Stimulated activated CD8-positive, alpha-beta memory T cell treated with anti-CD3 and anti-CD28 coated beads, Interleukin-7, amount 100 ng/mL, for 1 hour (primary cell): ENCODE measurements at places on chromosomes 2 and 18.

DNA sequence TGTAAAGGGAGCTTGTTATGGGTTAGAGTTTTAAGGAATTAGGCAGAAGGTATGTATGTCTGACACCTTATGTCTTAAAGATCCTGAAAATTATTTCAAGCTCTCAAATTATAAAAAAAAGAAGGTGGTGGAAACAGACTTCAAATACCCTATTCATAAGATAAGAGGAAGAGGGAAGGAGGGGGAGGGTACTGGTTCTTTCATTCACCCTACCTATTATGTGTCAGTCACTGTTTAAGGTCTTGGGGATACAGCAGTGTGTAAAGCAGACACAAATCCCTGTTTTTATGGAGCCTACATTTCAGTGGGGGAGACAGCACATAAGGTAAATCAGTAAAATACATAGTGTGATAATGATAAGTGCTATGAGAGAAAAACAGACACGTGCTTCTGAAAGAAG is 184.4 kb downstream of the FHOD3 start:
- no peak for DNase-seq

DNA sequence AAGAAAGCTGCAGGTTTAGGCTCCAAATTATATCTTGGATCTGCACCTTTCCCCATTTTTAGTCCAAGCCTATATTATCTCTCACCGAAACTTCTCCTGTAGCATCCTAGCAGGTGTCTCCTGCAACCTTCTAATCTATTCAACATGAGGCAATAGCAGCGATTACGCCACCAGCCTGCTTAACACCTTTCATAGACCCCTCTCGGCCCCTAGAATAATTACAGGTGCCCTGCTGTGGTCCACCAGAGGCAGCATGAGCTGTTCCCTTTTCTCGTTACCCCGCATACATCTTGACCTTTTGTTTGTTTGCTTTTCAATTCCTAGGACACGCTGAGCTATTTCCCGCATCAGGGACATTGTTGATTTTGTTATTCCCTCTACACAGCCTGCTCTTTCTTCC is 361.9 kb downstream of the CYRIA start:
- DNase-seq, result no peak

- no peak for DNase-seq
These were observed 208.6 kb downstream of the NYAP2 start for GRCh38 chr2:225608136-225608535.

DNA sequence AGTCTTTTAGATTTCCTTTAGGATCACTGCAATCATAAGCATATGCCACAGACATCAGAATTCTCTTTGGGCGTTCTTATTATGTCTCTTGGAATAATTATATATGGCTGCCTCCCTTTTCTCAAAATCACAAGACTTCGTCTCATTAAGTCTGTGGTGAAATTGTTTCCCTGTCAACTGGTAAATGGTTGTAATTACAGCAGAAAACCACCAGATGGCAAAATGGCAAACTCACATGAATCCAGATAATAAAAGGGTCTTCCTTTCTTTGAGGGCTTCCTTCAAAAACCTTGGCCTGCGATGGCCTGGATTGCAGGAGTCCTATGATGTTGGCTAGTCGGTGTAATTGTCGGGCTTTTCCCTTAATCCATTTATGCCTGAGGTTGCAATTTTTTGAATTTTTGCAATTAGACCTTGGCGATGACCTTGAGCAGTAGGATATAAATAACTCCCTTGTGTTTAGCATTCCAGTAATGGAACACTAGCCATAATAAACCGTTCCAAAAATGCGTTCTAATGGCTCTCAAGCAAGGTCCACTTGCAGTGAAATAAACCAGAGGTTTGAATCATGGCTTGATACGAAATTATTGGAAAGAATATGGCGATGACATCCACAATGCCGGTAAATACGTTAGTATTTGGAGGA is 656.4 kb downstream of the MBD2 start:
- DNase-seq, result no peak

DNA sequence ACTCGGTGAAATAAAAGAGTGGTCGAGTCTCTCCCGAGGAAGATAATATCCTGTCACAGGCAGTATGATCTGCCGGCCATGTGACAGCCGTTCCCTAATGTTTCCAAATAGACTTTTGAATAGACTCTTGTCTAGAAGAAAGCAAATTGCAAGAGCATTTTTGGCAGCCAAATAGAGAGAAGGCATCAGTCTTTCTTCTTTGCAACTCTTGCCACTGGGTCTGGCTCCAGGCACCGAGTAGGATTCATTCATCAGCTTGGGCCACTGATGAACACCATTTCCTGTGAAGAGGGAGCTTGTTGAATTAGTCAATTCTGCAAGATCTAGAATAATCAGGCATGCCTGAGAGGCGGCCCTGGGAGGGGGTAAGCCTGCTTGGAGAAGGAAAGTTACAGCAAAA is 165.6 kb downstream of the KLHL29 start:
- no peak for DNase-seq

GRCh38 chr2:96819128-96819875 is 3.2 kb downstream of the CNNM3 start:
- no peak for DNase-seq

DNA sequence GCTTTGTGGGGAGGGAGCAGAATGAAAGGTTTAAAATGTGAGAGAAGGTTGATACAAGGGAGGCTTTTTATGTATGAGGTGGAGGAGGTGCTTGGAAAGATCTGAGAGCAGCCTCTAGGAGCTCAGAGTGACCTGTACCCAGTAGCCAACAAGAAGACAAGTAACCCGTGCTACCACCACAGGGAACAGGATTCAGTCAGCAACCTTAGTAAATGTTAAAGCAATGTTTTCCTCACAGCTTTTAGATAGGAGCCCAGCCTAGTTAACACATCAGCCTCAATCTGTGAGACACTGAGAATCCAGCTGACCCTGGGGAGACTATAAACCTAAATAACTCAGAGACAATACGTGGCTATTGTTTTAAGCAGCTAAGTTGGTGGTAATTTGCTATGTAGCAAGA is 194.9 kb upstream of the NT5C1B start:
- DNase-seq, result no peak
